ENCODE measurements at places on chromosomes 3 and 15. TPM values are rescaled to one million over a fixed set of nuclear protein-coding genes. Genes with fewer than 3 reads are reported as not detected.

DNA sequence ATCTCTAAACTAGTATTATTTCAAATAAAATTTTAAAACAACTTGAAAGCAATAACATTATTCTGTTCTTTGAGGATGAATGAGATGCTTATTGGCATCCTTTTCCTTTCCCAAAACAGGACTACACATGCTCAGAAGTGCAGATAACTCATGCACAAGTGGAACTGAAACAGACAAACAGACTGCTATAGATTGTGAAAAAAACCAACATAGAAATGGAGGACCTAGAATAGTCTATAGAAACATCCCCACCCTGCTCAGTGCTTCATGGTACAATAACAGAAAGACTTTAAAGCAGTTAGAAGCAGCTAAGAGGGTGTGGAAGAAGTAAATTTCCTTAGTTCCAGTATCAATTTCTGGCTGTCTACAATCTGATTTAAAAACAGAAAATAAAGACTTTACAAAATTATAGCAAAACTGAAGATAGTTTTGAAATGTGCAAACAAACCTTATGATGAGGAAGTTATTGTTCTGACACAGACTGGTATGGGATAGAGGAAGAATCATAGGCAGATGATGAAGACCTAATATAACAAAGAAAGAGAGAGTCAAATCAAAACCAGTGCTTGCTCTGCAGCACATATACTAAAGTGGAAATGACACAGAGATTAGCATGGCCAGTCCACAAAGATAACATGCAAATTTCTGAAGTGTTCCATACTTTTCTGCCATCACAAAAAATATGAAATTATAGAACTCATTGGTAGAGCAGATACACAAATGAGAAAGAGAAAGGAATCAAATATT lies 1025.4 kb downstream of the SQOR start:
- DNase-seq, result no peak

- no peak for DNase-seq
Observed at GRCh38 chr3:128080323-128081080, 28.3 kb downstream of the SEC61A1 start.

- DNase-seq, result no peak
Observed at GRCh38 chr3:160379628-160380214, 19.3 kb downstream of the IFT80 start.

MNS1 gene
- 29.6 TPM for polyA plus RNA-seq

SPINK8 gene
- polyA plus RNA-seq, result 0.24 TPM

ZSCAN2 gene
- polyA plus RNA-seq, result 28.3 TPM
